ENCODE measurements at places on chromosomes 16 and 17. TPM values are rescaled to one million over a fixed set of nuclear protein-coding genes. Genes with fewer than 3 reads are reported as not detected.

Gene CUEDC1
- total RNA-seq: 1.4 TPM

Gene CIITA
- 7.2 TPM for total RNA-seq

Gene MYOCD
- total RNA-seq: not detected

Gene ACSM5
- total RNA-seq: not detected

DNA sequence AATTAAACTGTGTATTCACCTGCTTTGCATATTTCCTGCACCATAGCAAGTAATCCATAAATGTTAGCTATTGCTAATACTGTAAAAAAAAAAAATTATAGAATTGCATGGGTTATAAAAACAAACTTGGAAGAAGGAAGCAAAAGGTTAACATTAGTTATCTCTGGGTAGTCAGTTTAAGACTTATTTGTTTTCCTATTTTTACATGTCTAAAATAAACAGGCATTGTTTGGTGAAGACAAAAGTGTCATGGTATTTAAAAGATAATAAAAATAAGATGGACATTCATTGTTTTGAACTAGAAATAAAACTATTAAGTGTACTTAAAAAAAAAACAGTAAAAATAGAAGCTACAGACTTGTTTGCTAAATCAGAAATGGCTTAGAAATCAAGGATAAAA, 313.8 kb downstream of the SOX9 start:
- DNase-seq: no peak
- no peak overlapping the region for H3K27ac ChIP-seq
- no peaks in the 10 kb centered on the region for H3K27me3 ChIP-seq
- H3K4me1 ChIP-seq: no peaks in the 10 kb centered on the region
- no peaks in the 10 kb centered on the region for H3K36me3 ChIP-seq

GRCh38 chr17:66930933-66931332, 33.6 kb upstream of the CACNG4 start:
- no peaks in the 10 kb centered on the region for H3K4me1 ChIP-seq
- H3K36me3 ChIP-seq: peaks cover under 1% of the 10 kb centered on the region
- no peak overlapping the region for H3K27ac ChIP-seq
- DNase-seq: no peak
- no peak overlapping the region for H3K4me3 ChIP-seq
- H3K27me3 ChIP-seq: peaks cover 46% of the 10 kb centered on the region

GRCh38 chr17:56912105-56912999, 1.5 kb downstream of the TRIM25 start:
- no peak for DNase-seq
- H3K4me1 ChIP-seq: peaks cover 74% of the 10 kb centered on the region
- H3K27ac ChIP-seq: peak overlapping the region; percentile 95
- no peaks in the 10 kb centered on the region for H3K27me3 ChIP-seq
- H3K4me3 ChIP-seq: peak overlapping the region; percentile 92
- peaks cover 51% of the 10 kb centered on the region for H3K36me3 ChIP-seq

GRCh38 chr16:20740007-20740883, 1.4 kb downstream of the THUMPD1 start:
- peaks cover 37% of the 10 kb centered on the region for H3K4me1 ChIP-seq
- H3K36me3 ChIP-seq: peaks cover 24% of the 10 kb centered on the region
- peak overlapping the region; percentile 98 for H3K4me3 ChIP-seq

GRCh38 chr16:724188-725040, 1.8 kb downstream of the CCDC78 start:
- H3K36me3 ChIP-seq: no peaks in the 10 kb centered on the region
- peaks cover 15% of the 10 kb centered on the region for H3K4me1 ChIP-seq
- no peak overlapping the region for H3K27ac ChIP-seq
- no peak for DNase-seq

- H3K27ac ChIP-seq: no peak overlapping the region
- H3K4me1 ChIP-seq: no peaks in the 10 kb centered on the region
- no peaks in the 10 kb centered on the region for H3K36me3 ChIP-seq
- H3K4me3 ChIP-seq: no peak overlapping the region
These were observed 38.2 kb downstream of the MAF start for GRCh38 chr16:79562166-79562823.

DNA sequence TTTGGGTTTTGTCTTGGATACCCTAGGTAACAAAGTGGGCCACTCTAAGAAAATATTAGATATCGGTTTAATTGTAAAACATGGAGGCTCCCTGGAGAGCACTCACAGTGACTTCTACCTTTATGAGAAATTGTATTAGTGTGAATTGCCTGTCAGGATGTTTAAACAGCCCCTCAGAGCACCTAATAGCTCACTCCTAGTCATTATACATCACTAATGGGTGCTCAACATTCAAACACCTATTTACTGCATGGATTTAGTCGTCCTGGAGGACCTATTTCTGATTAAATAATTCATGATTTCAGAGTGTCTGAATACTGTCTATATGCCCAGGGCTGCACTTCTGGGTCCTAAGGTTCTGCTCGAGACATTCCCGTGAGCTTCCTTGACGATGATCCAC, 430.2 kb upstream of the EEF2KMT start:
- H3K36me3 ChIP-seq: no peaks in the 10 kb centered on the region
- no peak for DNase-seq
- H3K4me1 ChIP-seq: no peaks in the 10 kb centered on the region
- no peak overlapping the region for H3K27ac ChIP-seq
- no peak overlapping the region for H3K4me3 ChIP-seq

GRCh38 chr17:75530837-75531720, 5.6 kb downstream of the LLGL2 start:
- no peak overlapping the region for H3K4me3 ChIP-seq
- H3K36me3 ChIP-seq: no peaks in the 10 kb centered on the region
- peaks cover 31% of the 10 kb centered on the region for H3K4me1 ChIP-seq
- H3K27me3 ChIP-seq: no peaks in the 10 kb centered on the region

- peaks cover 35% of the 10 kb centered on the region for H3K27me3 ChIP-seq
- H3K4me3 ChIP-seq: no peak overlapping the region
- no peak for DNase-seq
These were observed 4.3 kb upstream of the NTN1 start for GRCh38 chr17:9016941-9017552.
